ENCODE measurements at places on chromosomes 7 and 10. TPM values are rescaled to one million over a fixed set of nuclear protein-coding genes. Genes with fewer than 3 reads are reported as not detected.

DNA sequence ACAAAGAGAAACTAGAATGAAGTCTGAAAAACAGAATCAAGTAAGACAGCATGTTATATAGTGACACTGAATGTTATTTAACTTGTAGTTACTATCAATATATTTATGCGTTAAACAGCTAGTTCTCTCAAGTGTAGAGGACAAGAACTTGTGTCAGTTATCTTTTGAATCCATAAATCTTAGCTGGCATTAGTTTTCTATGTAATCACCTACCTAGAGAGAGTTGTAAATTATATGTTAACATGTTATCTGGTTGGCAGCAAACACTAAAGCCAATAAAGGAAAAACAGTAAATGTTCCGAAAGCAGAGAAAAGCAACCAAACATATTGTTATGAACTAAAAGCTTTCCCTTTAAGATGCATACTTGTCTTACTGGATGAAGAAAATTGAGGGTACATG, 36.8 kb downstream of the SLC18A2 start:
- no peak overlapping the region for H3K4me3 ChIP-seq
- H3K27ac ChIP-seq: no peak overlapping the region
- H3K4me1 ChIP-seq: no peaks in the 10 kb centered on the region
- no peak for DNase-seq
- H3K27me3 ChIP-seq: no peaks in the 10 kb centered on the region

DNA sequence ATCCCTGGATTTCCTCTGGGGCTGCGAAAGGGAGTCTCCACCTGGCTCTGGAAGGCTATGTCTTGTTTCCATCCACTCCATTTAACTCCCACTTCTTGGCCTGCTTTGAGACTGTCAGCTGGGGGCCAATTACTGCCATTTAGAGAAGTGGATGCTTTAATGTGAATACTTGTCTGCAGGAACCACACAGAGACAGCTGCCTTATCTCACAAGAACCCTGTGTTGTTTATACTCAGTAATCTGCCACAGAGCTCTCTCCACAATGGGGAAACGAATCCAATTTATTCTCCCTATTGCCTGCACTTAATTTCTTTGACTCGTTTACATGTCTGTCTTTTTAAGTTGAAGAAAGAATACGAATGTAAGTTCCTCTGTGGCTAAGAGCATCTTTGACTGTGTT, 787.0 kb upstream of the C7orf33 start:
- H3K27me3 ChIP-seq: no peaks in the 10 kb centered on the region
- H3K4me3 ChIP-seq: no peak overlapping the region
- H3K27ac ChIP-seq: no peak overlapping the region

DNA sequence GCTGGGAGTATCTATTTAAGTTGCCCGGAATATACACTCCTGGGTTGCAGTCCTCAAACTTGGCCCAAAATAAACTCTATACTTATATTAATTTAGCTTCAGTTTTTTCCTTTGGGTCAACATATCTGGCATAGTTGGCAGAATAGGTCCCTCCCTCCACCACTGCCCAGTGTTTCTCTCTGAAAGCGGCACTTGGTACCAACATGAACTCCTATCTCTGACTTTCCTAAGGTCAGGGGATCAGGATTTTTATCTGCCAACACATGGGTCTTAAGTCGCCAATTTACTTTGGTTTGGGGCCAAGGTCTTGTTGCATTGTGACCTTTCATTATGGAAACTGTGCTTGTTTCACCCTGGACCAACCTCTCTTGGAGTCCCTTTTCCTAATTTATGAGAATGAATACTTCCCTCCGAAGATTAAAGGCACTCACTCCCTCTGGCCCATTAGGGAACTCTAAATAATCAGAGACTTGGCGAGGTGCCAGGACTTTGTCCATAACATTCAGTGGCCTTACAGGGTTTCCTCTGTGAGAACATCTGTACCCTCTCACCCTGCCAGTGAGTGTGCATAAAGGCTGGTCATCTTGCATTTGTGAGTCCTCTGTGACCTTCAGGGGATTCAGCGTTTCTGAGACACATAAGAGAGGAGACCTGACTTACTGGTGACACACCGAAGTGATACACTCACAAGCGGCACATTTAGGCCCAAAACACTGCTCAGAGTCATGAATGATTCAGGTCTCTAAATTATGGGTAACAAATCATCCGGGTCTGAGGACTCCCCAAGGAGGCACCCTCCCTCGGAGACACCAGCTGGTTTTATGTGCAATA, 19.7 kb upstream of the FKBP9 start:
- DNase-seq: no peak
- H3K36me3 ChIP-seq: peaks cover 7% of the 10 kb centered on the region
- H3K4me1 ChIP-seq: peaks cover 12% of the 10 kb centered on the region
- H3K4me3 ChIP-seq: no peak overlapping the region
- H3K27me3 ChIP-seq: peaks cover 10% of the 10 kb centered on the region
- no peak overlapping the region for H3K27ac ChIP-seq

- H3K27me3 ChIP-seq: peaks cover 9% of the 10 kb centered on the region
- no peak overlapping the region for H3K27ac ChIP-seq
- H3K4me1 ChIP-seq: no peaks in the 10 kb centered on the region
Measured at GRCh38 chr7:94882891-94883290, 24.5 kb upstream of the PPP1R9A start.

DNA sequence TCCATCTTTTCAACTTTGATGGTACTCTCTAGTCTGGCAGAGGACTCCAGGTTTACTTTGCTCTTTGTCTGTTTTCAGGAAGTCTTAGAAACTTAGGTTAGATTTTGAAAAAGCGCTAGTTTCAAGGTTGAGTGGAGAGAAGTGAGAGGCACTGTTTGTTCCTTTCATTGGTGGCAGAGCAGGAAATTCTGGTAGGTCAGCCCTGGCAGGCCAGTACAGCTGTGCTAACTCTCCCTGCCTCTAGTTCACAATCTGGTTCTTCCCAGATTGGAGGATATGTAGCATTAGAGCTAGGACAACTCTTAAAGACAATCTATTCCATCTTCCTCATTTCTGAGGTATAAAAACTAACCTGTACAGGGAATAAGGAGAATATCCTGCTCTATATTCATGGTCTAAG, 160.9 kb upstream of the FZD1 start:
- no peaks in the 10 kb centered on the region for H3K36me3 ChIP-seq
- no peak overlapping the region for H3K4me3 ChIP-seq
- DNase-seq: no peak
- no peak overlapping the region for H3K27ac ChIP-seq

Gene SFXN4
- total RNA-seq: 63.8 TPM

Gene CPA5
- total RNA-seq: 3.6 TPM

Gene AIFM2
- 9.6 TPM for total RNA-seq

Gene GGCT
- 93.3 TPM for total RNA-seq
